AG04450 (cell line): ENCODE measurements at places on chromosomes 11 and 22.

GRCh38 chr11:75154646-75155569, 4.0 kb downstream of the SLCO2B1 start:
- DNase-seq = no peak

DNA sequence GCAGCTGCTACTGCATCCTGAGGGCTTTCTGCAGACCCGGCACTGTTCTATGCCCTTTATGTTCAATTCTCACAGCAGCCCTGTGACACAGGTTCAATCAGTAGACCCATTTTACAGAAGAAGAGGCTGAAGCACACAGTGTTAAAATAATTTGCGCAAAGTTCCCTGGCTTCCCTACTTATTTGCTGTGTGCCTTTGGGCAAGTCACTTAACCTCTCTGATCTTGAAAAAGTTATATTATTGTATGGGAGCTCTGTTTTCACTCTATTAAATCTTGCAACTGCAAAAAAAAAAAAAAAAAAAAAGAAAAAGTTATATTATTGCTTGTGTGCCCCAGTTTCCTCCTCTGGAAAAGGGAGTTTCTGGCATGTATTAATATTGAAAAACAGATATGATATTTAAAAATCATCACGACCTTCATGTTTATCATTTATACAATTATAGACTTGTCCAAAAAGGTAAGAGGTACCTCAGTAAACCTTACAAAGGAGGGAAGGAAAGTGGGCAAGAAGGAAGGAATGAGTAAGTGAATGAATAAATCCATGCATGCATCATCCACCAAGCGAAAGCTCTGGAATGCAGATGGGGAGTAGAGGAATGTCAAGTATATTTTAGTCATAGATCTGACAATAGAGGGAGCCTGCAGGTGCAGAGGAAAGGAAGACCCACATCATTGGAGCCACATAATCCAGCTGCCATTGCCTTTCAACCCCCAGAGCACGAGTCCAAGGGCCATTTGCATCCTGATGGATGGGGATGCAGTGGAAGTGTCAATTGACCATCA, 21.2 kb upstream of the ISX start:
- DNase-seq = no peak

- no peak for DNase-seq
Measured at GRCh38 chr11:133266986-133267385, 265.3 kb downstream of the OPCML start.

DNA sequence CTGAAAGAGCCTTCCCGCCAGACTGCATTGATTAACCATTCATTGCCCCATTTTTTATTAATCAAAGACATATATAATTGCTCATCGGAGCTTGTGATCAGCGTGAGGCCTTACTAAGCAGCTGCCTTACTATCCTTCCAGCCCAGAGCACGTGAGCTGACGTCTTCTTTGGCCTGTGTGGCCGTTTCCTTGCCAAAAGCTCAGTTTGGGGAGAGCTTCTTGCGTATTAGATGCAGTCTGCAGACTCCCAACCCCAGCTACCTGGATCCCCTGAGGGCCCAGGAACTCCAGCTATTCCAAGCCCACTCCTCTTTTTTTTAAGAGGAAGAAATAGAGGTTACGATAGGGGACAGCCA, 784 bp upstream of the SLC43A3 start:
- no peak for DNase-seq

DNA sequence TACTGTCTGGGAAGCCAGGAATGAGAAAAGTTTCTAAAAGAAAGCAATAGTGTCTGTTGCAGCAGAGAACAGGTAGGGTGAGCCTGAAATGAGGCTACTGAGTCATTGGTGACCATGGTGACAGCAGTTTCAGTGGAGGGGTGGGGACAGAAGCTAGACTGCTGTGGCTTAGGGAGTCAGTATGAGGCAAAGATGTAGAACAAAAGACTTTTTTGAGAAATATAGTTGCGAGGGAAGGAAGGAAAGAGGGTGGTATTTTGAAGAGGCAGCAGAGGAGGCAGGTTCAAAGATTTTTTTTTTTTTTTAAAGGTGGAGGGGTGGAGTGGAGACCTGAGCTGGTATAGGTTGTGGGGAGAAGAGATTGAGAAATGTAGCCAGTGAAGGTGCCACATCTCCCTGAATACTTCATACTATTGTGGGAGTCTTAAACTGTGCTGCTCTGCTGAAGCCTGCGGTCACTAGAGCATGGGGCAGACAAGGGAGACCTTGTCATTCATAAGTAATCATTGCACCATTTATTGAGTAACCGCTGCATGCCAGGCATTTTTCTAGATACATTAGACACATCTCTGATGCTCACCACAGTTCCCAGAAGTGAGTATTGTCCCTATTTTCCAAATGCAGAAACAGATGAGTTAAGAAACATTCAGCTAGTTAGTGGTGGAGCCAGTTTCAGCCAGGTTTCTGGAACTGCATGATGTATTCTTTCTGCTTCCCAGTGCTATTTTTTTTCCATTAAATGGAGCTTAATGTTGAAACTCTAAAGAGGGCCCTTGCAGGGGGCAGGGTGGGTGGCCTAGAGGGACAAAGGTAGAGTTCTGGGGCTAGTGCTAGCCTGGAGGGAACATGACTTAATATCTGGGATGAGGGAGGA, 49.9 kb downstream of the STIM1 start:
- DNase-seq = no peak

GRCh38 chr11:120869516-120870011, 154.3 kb upstream of the TBCEL start:
- no peak for DNase-seq

DNA sequence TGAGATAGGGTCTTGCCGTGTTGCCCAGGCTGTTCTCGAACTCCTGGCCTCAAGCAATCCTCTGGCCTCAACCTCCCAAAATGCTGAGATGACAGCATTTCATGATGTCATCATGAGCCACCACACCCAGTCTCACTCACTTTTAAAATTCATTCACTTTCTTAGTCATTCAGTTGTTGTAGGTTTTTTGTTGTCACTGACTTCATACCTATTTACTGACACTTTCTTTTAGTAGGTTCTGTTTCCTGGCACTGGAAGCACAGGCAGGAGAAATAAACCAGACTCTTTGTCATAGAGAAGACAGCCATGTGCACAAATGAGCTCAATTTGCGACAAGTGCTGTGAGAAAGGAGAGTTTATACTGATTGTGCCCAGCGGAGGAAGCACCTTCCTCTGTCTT, 10.5 kb downstream of the ART5 start:
- DNase-seq = no peak

DNA sequence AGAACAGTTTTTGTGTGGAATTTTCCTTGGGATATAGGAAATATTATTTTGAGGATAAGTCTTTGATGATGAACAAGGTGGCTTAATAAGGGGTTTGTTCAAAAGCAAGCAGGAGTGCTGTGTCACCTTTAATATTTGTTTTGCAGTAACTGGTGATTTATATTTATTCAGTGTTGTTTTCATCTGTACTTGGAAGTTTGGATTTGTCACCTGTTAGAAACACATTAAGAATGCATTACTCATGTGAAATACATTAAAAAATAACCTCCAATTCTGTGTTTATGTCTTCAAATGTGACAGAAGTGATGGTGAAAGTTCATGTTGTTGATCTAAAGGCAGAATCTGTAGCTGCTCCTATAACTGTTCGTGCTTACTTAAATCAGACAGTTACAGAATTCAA, 70.5 kb downstream of the DKK3 start:
- no peak for DNase-seq

DNA sequence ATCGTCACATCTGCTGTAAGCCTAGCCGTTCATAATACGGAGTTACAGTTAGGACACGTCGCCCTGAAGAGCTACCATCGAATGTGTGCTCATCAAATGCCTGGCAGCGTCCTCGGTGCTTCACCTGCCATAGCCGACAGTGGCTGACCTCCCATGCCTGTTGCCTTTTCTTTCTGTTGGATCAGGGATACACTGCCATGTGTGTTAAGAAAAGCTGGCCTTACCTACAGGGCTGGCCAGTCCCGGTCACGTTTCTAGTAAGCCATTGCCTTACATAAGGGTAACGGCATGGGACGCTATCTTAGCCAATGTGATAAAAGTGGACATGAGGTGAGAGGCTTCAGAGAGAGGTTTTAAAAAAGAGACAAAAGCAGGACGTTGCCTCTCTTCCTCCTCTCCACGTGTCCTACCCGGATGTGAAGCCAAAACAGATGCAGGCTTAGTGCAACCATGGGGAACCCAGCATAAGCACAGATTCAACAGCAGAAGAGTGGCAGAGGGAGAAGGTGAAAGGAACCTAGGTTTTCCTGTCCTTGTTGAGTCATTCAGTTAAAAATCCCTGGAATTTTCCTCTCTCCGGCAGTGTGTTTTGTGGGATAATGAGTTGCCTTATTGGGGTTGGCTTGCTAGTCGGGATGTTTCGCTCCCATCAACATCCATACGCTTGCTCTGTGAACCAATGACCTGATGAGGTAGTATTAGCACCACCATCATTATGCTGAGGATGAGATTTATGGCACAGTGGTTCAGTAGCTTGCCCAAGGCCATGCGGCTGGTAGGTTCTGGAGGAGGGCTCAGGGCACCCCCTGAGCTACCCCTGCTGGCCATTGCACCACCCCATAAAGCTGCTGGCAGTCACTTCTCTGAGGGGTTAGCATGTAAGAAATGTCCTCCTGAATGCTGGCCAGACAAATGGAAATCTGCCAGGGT, 67.4 kb upstream of the B3GAT1 start:
- no peak for DNase-seq

GRCh38 chr11:13972043-13972910, 9.8 kb downstream of the SPON1 start:
- DNase-seq = no peak

DNA sequence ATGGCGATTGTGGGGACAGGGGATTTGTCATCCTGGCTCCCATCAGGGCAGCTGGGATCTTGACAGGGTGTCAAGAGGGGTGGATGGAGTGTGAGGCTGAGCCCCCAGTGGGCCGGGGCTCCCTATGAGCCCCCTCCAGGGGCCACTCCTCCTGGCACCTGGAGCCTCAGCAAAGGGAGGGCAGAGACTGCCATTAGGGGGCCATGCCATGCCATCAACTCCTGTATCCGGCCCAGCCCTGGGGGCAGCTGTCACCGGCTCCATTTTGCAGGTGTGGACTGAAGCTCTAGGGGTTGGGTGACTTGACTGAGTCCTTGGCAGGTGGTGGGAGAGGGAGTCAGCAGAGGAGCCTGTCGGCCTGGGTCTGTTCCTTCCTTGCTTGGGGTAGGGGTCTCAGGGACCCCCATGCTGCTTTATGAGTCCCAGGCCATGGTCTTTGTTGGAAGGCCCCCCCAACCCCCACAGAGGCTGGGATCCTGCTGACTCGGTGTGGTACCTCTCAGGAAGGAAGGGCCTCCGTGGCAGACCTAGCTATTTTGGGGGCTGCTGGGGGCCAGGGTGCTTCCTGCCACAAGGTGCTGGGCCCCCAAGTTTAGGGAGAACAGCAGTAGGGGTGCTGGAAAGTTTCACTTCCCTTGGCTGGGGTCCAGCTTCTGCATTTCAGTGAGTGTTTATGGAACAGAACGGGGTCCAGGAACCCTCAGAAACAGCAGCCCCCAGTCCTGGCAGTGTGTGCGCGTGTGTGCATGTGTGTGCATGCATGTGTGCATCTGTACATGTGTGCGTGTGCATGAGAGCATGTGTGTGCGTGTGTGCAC, 1.5 kb downstream of the ACY3 start:
- DNase-seq = no peak

DNA sequence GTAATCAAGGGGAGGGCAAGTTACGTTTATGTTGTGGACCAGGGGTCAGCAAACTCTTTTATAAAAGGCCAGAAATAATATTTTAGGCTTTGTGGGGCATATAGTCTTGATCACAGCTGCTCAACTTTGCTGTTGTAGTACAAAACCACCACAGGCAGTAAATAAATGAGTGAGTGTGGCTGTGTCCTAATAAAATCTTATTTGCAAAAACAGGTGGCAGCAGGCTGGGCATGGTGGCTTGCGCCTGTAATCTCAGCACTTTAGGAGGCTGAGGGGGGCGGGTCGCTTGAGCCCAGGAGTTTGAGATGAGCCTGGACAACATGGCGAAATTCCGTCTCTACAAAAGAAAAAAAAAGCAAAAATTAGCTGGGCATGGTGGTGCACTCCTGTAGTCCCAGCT, 57.9 kb upstream of the NUP160 start:
- no peak for DNase-seq

GRCh38 chr11:17256512-17256911, 20.0 kb upstream of the NUCB2 start:
- DNase-seq = peak; percentile 90

DNA sequence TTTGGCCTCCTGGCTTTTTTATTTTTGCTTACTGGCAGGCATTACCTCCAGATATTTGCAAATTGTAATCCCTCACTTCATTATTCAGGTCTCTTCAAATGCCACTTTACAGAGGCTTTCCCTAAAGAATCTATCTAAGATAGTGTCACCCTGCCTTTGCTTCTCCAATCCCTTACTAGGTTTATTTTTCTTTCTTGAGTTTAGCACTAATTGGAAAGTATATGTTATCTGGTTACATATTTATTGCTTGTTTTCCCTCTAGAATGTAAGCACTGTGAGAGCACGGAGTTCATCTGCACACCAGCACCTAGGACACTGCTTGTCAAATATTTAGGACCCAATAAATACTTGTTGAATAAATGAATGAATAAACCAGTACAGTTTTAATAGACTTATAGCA, 3.5 kb downstream of the KIF18A start:
- no peak for DNase-seq

GRCh38 chr11:112248201-112248600, 12.5 kb downstream of the PLET1 start:
- no peak for DNase-seq

DNA sequence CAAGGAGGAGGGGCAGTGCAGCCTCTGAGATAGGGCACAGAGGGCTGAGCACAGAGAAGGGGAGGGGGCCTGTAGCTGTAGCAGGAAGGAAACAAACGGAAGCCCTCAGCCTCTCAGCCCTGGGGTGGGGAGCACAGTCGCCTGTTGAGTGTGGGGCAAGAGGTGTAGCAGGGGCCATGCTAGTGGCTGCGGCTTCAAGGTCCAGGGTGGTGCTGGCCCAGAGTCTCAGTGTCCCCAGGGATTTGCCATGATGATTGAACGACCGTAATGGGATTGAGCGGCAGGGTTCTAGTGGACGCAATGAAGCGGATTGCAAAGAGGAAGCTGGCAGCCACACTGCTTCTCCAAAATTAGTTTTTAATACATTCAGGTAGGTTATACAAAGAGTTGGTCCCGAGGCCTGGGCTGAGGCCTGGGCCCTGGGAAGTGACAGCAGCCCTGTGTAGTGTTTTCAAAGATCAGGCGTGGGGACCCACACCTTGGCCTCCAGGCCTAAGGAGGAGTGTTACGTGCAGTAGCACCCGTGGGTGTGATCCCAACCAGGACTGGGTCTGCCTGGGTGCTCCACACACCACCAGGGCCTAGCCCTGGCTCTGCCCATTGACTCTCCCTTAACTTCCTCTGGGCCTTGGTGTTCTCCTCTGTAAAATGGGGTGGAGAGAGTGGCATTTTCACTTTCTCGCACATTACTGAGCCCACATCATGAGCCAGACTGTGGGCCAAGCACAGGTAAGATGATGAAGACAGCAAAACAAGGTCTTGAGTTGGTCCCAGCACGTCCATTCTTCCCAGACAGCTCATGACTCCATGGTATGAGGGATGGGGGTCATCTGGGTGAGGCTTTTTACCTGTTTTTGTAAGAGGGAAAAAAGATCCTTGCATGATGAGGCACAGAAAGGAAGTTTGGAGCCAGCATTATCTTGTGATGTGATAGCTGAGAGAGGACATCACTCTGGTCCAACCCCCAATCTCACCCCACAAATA, 13.1 kb downstream of the LRRC32 start:
- no peak for DNase-seq

GRCh38 chr11:110242188-110242587, 54.2 kb downstream of the RDX start:
- no peak for DNase-seq

- DNase-seq = no peak
Measured at GRCh38 chr11:64025205-64025604, 10.5 kb upstream of the FLRT1 start.
